ENCODE measurements at places on chromosomes 7 and 10.

DNA sequence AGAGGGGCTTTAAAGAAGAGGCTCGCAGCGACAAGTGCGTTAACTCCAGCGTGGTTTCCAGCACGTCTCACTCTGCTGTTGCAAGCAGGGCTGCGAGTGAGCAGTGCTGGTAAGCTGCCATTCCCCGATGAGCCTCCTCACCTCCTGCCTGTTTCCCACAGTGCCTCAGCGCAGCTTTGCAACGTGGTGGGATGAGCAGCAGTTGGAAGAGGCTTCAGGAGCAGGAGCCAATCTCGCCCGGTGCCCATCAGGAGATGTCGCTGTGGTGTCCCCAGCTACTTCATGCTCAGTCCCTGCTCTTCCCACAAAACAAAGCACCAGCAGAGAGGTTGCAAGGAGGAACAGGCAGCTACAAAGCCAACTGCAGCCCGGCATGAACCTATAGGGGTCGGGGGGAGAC lies 2.4 kb upstream of the ADARB2 start:
- DNase-seq = no peak

GRCh38 chr10:14433147-14433546 lies 102.4 kb upstream of the FRMD4A start:
- DNase-seq = no peak

DNA sequence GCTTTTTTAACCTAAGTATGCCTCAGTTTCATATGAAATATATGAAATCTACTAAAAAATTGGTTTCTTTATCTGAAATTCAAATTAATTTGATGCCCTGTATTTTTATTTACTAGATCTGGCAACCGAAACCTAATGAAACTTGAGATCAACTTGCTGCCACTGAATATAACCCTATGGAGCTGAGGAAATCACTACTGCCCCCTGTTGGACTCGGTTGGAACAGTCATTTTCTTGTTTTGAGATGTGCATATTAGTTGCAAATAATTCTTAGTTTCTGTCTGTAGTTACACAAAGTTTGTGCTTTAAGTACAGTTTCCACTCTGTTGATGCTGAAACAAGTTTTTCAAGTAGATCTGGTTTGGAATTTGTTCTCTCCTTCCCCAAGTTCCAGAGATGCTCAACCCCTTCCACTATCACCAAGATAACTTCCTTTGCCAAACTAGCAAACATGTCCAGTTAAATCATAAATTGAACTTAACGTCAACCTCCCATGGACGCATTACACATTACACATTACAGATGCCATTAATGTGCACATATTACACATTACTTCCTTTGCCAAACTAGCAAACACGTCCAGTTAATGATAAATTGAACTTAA lies 22.2 kb upstream of the EXOC4 start:
- no peak for DNase-seq

DNA sequence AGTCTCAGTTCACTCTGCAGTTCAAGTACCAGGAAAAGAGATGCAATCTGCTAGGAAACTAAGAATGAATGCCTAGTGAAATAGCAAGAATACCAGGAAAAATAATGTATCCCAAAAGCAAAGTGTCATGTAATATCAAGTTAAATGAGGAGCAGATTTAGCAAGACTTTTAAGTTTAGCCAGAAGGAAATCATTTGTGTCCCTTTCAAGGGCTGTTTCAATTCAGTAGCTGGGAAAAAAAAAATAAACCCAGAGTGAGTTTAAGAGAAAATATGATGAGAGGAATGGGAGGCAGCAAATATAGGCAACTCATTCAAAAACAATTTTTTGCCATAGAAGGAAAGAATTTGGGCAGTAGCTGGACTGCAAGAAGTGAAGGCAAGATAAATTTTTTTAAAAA lies 135.8 kb downstream of the DGKB start:
- no peak for DNase-seq

DNA sequence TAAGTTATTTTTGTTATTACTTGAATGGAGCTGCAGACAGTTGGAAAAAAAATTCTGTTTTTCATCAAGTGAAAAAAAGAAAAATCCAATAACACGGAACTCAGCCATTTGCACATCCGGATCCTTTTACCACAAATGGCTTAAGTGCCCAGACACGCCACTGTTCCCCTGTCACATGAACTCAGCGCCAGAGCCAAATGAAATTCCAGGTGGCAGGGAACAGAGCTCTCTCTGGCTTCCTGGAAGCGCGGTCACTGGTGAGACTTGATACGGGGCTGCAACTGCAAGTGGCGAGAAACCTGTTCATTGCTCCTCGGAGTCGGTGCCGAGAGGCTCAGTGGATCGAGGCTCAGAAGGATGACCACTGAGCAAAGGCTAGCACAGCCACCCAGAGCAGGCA lies 60.8 kb upstream of the NPTX2 start:
- DNase-seq = no peak

- DNase-seq = no peak
Observed at GRCh38 chr10:72852508-72852907, 41.0 kb upstream of the OIT3 start.

GRCh38 chr10:29652192-29652591 lies 17.4 kb upstream of the SVIL start:
- no peak for DNase-seq

DNA sequence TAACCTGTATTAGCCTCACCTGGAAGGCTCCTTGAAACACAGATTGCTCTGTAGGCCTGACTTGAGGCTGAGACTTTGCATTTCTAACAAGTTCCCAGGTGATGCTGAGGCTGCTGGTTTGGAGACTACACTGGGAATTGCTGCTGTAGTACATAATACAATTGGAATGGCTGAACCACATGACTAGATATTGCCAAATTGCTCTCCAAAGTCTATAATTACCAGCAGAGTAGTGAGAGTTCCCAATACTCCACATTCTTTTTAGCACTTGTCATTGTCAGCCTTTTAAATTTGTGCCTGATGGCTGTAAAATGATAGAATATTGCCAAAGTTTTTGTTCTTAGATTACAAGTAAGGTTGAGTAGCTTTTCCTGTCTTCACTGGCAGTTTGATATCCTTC lies 39.9 kb downstream of the PLEKHA8 start:
- no peak for DNase-seq

GRCh38 chr10:132446661-132447445 lies 49.9 kb downstream of the PWWP2B start:
- DNase-seq = peak; percentile 89

DNA sequence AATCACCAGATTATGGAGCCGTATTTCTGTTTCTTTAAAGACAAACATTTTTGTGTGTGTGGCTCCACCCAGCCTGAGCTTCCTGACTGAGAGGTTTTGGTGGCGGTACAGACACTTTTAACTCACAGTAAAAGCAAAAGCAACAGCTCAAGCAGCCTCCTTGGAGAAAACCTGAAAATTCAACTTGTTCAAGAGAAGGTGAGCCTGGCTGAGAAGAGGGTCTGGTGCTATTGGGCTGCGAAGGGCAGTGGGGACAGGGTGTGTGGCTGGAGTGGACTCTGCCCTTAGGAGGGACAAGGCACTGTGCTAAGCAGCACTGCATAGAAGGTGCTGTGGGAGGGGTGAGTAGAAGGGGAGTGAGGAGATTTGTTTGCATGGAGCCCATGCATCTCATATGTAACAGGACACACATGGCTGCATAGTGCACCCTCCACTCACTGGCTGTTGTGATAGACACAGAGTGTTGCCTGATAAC lies at the start of gene GIMAP7:
GIMAP7 (plus strand) TSS at position 125 of the 475 bp plus-strand sequence. CDS start 5,103 bp downstream, outside the sequence.
- DNase-seq = peak; percentile 77

DNA sequence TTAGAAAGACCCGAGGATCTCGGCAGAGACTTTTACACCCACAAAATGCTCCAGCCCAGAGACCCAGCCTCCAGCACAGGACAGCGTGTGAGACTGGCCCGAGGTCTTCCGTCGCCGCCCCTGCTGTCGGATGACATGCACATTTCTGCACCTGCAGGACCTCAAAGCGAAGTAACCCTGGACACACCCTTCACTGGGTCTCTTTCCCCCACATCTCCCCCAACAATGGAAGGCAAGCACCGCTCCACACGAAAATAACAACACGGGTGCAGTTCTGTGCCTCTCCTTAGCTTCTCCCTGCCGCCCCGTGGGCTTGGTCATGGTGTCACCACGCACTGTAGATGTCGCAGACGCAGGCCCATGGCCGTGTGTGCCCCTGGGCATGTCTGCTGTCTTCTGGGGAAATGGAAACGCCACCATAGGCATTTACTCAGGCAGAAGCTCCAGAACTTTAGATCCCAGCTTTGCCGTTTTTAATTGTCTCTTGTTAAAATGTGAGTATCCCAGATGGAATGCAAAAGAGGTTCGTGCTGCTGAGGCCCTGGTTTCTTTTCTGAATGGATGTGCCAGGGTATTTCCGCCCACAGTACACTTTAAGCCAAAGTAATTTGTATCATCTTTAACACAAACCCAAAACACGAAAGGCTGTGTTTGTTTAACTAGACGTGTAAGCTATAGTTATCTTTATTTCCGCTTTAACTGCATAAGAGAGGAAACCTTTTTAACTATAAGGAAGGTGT lies 237.9 kb downstream of the MGMT start:
- DNase-seq = no peak

DNA sequence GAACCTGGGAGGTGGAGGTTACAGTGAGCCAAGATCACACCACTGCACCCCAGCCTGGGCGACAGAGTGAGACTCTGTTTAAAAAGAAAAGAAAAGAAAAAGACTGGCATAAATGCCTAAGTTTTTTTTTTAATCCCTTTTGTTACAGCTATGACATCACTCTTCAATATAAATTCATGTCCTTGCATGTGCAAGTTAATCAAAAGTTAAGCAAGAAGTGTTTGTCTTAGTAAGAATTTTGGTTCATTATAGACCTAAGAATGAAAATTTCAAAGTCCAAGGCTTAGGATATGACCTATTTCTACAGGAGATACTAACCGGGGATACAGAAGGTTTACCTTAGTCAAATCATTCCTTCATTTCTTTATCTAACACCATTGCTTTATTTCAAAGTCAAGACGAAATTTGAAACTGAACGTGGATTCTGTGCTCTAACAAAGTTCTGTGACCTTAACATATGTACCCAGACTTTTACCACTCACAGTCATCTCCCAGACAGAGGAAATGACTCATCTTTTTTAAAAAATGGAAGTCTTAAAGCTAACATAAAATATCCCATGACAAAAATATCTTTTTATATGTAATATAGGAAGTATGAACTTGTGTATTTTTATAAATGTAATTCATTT lies 29.3 kb upstream of the ITGB8 start:
- no peak for DNase-seq

- DNase-seq = peak; percentile 76
Observed at GRCh38 chr10:84308481-84309304, 19.7 kb upstream of the CCSER2 start.

GRCh38 chr10:44516891-44517290 lies 132.0 kb upstream of the CXCL12 start:
- DNase-seq = no peak

DNA sequence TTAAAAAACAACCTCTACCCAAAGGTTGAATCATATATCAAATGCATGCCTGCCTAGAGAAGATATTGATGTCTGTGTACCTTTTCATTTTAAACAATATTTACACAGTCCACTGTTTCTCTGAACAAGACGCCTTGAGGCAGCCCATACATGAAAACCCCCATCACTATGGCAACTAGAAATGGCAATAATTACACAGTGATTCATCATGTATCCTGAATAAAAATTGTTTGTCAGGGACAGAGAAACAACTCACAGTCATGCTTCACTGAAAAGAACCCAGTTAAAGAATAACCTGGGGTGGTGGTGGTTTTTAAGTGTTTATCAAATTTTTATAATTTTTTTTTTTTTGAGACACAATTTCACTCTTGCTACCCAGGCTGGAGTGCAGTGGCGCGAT lies 19.7 kb downstream of the DNAJC12 start:
- no peak for DNase-seq

GRCh38 chr7:132140341-132140740 lies 435.9 kb downstream of the PLXNA4 start:
- no peak for DNase-seq

DNA sequence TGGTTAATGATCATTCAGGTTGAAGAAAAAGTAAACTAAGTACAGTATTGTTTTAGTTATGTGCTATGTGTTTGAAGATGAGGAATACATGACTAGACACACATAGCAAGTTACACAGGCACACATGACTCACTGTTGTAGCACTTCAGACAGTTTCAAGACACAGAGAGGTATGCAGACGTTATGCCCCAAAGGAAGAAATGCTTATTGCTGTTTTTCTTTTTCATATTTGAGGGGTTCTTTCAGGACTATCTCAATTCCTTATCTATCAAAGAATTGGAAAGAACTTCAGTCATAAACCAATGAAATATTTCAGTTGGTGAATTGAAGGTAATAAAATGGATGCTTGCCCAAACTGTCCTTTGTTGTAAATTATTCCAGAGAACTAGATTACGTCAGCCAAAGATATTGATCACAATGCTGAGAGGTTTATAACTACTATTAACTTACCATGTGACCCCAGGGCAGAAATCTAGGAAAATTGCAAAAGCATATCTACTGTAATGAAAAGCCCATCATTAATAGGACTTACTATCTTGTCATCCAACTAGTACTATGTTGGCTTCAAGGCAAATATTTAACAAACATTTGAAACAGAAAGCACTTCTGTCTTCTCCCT lies 61.2 kb upstream of the CAPZA2 start:
- DNase-seq = no peak

- DNase-seq = no peak
Observed at GRCh38 chr7:70353330-70353945, 755.2 kb downstream of the AUTS2 start.

- no peak for DNase-seq
Observed at GRCh38 chr10:31908157-31908556, 20.5 kb downstream of the ARHGAP12 start.

- DNase-seq = no peak
Observed at GRCh38 chr7:153190452-153190851, 430.9 kb downstream of the ACTR3B start.

DNA sequence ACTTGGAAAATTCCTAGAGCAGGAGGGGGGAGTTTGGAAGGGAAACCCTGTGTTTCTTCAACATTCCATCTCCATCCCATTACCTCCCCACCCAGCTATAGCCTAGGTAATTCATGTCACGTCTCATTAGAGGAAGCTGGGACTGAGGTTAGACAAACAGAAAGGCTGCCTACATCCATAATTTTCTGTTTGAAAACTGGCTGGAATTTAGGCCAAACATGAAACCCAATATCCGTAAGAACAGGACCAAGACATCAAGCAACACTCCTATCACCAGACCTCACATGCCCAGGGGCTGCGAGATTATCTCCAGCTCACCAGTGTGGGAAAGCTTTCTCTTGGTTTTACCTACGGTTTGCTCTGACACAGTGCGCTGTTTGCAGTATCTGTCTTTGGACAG lies 316.3 kb downstream of the FRMD4A start:
- no peak for DNase-seq

DNA sequence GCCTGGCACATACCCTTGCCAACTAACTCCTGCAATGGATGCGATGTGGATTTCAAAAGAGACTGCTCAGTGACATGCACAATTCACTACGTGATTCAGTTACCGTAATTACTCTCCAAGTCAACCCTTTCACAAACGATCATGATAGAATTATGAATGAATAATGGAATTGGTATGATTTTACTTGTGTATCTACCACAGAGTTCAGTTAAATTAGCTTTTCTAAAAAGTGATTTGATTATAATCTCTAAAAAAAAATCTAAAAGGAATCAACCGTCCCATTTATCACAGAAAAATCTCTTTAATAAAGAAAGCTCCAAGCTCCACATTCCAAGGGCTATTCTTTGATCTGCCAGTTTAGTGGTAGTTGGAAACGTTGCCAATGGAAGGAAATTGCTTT lies 30.4 kb upstream of the RSU1 start:
- no peak for DNase-seq

GRCh38 chr10:34280599-34281374 lies 534.3 kb downstream of the PARD3 start:
- DNase-seq = no peak

All from natural killer cell treated with Interleukin-12 subunit alpha and Interleukin-12 subunit beta and Interleukin-15 and Interleukin-18, amount 100 ng/mL, for 72 hours (primary cell).